ENCODE measurements at places on chromosomes 5 and 9.

- DNase-seq = no peak
Observed at GRCh38 chr5:32419791-32420190, 24.7 kb downstream of the ZFR start.

GRCh38 chr9:638152-638551, 203.3 kb upstream of the DMRT1 start:
- no peak for DNase-seq

DNA sequence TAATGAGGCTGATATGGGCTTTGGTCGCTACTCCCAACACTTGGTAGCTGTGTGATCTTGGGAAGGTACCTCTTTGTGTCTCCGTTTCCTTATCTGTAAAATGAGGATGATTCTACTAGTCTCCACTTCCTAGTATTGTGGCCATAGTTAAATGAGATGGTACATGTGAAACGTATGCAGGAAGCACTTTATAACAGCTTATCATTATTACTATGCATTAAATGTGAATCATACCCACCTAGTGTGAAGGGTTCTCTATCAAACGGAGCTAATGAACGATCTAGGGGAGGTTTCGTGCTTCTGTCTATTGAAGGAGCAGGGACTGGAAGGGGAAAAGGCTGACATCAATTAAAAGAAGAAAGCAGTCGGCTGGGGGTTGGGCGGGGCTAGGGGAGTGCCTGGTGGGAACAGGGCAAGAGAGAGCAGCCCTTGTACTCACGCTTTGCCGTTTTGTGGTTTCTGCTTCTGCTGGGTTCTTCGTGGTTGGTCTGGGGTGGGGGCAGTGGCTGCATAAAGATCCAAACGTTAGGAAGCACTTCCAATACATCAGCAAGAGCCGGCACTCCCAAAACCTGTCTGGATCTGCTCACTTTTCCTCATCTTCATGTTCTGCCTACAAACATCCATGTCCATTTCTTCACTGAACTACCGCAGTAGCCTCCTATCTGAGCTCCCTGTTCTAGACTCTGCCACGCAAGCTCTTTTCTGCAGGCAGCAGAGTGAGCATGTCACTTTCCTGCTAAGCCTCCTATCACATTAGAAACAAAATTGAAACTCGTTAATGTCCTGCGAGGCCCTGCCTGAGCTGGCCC, 30.8 kb downstream of the LCP2 start:
- DNase-seq = no peak

DNA sequence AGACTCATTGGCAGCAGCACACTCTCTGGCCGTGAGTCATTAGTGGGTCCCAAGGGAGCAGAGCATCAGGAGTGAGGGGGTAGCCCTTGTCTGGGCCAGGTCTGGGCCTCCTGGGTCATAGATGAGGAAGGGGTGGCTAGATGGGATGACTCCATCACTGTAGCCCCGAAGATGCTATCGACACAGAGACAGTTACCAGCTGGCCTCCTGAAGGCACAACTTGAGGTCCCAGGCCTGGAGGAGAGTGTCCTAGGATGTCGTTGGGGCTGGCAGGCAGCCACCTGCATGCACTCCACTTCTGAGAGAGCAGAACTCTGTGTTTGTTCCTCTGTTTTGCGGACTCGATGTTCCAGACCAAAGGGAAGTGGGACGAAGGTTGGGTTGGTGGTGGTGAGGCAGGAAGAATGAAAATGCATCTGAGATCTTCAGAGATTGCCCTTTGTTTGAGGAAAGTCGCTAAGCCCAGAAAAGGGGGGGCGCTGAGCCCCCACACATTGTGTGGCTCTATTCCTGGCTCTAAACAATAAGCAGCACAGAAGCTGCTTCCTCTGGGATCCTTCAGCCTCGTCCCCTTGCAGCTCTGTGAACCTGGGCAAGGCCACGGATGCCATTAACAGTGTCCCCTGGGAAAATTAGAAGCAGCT, 4.7 kb downstream of the BTNL9 start:
- DNase-seq = no peak

GRCh38 chr5:37552161-37552560, 173.0 kb downstream of the WDR70 start:
- no peak for DNase-seq

DNA sequence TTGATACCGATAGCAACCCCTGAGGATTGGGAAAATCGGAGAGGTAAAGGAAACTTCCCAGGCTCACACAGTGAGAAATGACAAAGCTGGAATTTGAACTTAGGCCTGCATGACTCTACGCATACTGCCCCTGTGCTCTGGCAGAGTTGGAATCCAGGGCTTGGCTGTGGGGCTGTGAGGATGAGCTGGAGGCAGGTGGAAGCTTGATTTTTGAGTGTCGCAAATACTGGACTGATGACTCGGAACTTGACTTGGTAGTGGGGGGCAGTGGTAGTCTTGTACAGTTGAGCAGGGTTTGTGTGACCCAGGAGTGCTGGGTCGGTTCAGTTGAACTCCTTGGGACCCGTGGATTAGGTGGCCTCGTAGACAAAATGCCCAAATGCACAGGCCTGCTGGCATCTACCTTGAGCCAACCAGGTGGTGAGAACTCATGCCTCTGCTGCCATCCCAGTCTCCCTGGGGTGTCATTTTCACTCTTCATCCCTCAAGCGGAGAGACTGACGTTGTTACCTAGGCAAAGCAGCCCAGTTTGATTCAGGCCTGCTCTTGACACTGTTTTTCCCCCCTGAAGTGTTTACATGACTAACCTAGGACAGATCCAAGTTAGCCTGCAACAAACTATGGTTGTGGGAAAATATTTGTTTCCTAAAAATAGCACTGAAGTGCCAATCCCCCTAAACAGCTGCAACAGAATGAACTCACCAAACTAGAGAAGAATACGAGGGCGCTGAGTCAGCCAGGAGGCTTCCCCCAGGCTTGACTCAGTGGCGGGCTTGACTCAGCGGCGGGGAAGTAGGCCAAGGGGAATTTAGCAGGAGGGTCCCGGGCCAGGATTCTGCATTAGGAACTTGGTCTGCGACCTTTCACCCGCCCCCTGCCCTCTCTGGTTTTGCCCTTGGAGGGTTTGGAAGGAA, 45.7 kb upstream of the ORM1 start:
- DNase-seq = no peak

- DNase-seq = peak; percentile 70
Observed at GRCh38 chr9:133356391-133357091, at the start of the genes SURF1 and SURF2. Gene SURF1, minus strand, starts transcription at chr9:133356487. Its CDS starts 34 bp downstream, at chr9:133356453. Gene SURF2, plus strand, starts transcription at chr9:133356550. Its CDS starts 43 bp downstream, at chr9:133356593.

GRCh38 chr5:41537581-41537980, 27.2 kb upstream of the PLCXD3 start:
- DNase-seq = no peak

GRCh38 chr9:83147315-83148149, 84.6 kb upstream of the RASEF start:
- no peak for DNase-seq

GRCh38 chr5:73883646-73884045, 257.6 kb downstream of the ARHGEF28 start:
- no peak for DNase-seq

- DNase-seq = no peak
Observed at GRCh38 chr9:89379508-89380115, 61.3 kb downstream of the SECISBP2 start.

DNA sequence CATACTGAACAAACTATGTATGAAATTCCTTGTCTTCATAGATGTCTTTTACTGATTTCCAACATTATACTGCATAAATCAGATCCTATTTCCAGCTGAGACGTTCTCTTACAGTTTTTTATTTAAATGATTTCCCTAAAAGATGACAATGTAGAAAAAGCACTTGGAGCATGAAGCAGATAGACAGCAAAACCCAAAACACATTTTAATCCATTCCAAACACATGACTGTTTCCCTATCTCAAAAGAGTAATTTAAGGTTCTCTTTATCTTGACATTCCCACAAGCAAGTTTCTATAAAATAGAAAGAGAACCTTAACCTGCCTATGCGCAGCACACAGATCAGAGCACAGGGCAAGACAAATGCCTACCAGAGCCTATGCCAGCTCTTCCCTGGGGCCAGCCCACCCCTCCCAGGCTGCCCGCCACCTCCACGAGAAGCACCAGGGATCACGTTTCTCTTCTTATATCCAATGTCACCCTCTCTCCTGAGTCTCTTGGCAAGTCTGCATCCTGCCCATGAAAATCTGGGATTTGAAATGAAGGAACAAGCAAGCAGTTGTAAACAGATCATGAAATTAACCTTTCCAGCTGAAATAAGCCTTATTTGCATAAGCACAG, 52.4 kb downstream of the RETREG1 start:
- DNase-seq = no peak

- no peak for DNase-seq
Observed at GRCh38 chr5:110219769-110220168, 506.7 kb downstream of the TMEM232 start.

- no peak for DNase-seq
Observed at GRCh38 chr5:155665361-155665760, 651.8 kb downstream of the KIF4B start.

DNA sequence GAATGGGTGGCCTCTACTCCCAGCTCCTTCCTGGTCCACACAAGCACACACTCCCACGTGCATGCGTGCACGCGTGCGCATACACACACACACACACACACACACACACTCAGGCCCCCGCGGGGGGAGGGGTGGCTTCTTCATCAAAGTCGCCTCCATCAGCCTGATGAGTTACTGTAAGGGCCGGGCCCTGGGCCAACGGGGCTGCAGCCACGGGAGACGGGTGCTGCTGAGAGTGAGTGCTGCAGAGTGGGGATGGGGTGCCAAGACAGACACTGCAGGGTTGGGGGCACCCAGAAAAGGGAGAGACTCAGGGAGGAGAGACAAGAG, 18.1 kb downstream of the CNTFR start:
- DNase-seq = no peak

All from stimulated activated CD8-positive, alpha-beta memory T cell treated with anti-CD3 and anti-CD28 coated beads, Interleukin-4, amount 100 ng/mL, for 4 hours (primary cell).